ENCODE measurements at places on chromosomes 7 and 10. TPM values are rescaled to one million over a fixed set of nuclear protein-coding genes. Genes with fewer than 3 reads are reported as not detected.

DNA sequence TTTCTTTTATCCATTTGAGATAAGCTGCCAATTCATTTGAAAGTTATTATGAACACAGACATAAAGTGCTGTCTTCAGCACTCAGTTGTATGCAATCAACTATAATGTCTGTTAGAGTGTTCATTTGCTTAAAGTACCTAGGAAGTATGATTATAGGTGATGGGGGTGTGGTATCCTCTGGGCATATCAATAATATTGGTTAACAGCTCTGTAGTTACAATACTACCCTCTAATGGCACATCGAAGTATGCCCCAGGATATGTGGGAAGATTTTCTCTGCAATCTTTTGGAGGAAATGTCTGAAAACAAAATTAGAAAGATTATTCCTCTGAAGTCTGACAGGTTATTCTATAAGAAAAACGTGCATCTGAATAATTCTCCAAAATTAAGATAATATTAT, 429.7 kb downstream of the ARL4A start:
- peaks cover 7% of the 10 kb centered on the region for H3K4me1 ChIP-seq
- no peak overlapping the region for H3K4me3 ChIP-seq

DNA sequence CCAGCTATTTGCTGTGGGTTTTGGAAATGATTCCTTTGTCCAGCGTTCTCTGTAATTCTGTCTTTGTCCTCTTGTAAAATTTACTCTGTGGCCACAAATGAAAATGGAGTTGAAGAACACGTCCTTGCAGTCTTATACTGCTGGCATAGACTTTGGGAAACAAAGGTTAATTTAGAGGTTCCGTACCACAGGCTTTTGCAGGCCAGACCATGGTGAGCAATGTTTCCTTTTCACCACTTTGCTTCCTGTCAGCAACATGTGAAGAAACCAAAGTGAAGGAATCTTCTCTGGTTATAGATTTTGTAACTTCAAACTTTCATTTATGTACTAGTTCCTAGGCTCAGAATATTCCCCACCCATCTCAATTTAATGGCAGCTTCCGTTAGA, 488.5 kb downstream of the MDFIC start:
- no peak for DNase-seq
- H3K4me3 ChIP-seq: no peak overlapping the region
- H3K27me3 ChIP-seq: no peaks in the 10 kb centered on the region
- H3K36me3 ChIP-seq: peaks cover 2% of the 10 kb centered on the region
- no peaks in the 10 kb centered on the region for H3K4me1 ChIP-seq
- H3K27ac ChIP-seq: no peak overlapping the region

DNA sequence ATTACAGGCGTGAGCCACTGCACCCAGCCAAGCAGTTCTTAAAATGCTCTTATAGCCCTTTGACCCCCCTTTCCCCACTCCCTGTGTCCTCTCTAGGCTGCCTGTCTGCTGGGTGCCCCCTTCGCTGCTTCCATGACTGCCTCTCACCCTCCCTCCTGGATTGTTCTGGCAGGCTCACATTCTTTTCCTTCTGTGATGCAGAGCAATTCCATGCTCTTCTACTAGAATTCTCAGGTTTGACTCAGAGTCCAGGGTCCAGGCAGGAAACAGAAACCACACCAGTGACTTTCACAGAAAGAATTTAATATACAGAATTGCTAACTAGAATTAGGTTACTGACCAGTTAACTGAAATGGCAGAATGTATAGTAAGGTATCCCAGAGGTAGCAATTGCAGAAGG, 244.8 kb downstream of the BAMBI start:
- H3K27ac ChIP-seq: no peak overlapping the region
- no peak for DNase-seq
- no peaks in the 10 kb centered on the region for H3K4me1 ChIP-seq
- no peaks in the 10 kb centered on the region for H3K27me3 ChIP-seq
- no peak overlapping the region for H3K4me3 ChIP-seq
- H3K36me3 ChIP-seq: no peaks in the 10 kb centered on the region

- H3K27me3 ChIP-seq: no peaks in the 10 kb centered on the region
- peaks cover 42% of the 10 kb centered on the region for H3K4me1 ChIP-seq
- peak overlapping the region; percentile 89 for H3K4me3 ChIP-seq
- H3K36me3 ChIP-seq: peaks cover 6% of the 10 kb centered on the region
- no peak overlapping the region for H3K27ac ChIP-seq
Measured at GRCh38 chr7:151062399-151063211, 3.2 kb downstream of the SLC4A2 start.

DNA sequence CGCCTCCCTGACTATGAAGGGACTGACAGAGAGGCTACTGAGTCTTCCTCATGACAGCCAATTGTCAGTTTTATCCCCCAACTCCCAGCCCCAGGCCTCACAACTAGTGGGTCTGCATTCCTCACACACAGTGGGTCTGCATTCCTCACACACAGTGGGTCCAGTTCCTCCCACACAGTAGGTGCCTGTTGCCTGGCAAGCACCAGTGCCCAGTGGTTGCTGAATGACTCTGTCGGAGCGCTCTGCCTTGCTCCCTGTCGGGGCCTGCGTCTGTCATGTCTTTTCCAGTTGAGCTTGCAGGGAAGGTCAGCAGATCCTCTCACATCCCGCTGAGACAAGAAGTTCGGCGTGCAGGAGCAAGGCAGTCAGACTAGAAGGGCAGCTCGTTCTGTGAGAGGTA, 590.0 kb upstream of the MKI67 start:
- no peak overlapping the region for H3K27ac ChIP-seq
- H3K27me3 ChIP-seq: no peaks in the 10 kb centered on the region
- H3K4me1 ChIP-seq: no peaks in the 10 kb centered on the region
- no peak for DNase-seq

- no peaks in the 10 kb centered on the region for H3K27me3 ChIP-seq
- H3K4me3 ChIP-seq: no peak overlapping the region
- H3K36me3 ChIP-seq: no peaks in the 10 kb centered on the region
Measured at GRCh38 chr7:145175366-145175765, 339.5 kb upstream of the TPK1 start.

DNA sequence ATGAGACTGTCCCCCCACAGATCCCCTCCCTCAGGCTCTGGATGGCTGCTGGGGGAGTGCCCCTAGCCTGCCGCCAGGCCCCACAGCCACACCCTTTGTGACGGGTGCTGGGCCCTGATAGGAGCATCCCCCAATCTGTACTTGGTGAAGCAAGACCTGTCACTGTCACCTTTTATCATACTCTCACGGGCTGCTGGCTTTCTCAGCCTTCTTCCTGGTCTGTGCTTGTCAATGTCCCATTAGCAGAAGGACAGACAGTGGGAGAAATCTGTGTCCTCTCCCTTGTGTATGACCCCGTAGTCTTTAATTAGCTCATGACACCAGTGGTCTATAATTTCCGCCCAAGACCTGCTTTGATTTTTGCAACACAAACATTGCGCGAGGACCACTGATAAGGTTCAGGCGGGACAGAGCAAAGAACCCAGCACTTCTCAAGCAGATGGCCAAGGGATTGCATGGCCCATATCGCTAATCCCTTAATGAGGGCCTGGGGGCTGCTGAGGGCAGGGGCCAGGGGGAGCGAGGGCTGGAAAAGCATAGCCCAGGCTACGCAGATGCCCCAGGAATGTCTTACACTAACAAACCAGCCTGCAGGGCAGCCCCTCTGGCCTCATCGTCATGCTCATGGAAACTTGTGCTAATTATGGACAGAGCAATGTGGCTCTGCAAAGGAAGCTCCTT, 127.8 kb downstream of the PTPN20 start:
- no peak overlapping the region for H3K27ac ChIP-seq
- H3K27me3 ChIP-seq: peaks cover 15% of the 10 kb centered on the region
- no peaks in the 10 kb centered on the region for H3K4me1 ChIP-seq
- DNase-seq: no peak
- no peak overlapping the region for H3K4me3 ChIP-seq

TRIM74 gene
- total RNA-seq: 1.5 TPM

MACC1 gene
- not detected for total RNA-seq

DNA sequence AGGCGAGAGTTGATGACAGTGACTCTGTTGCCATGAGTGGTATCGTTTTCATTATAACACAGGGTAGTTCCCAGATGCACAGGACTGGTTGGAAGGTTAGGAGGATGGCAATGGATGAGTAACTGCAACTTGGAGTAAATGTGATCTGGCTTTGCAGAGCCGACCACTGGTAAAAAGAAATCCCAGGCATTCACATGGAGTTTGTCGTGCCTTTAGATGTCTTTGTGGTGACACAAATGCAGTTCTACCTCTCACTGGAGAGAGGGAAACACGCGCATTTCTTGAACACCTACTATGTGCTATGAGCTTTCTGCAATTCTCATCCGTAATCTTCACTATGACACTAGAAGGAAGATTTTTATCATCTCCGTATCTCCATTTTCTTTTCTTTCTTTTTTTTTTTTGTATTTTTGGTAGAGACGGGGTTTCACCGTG, 1.7 kb upstream of the MNX1 start:
- no peaks in the 10 kb centered on the region for H3K36me3 ChIP-seq
- DNase-seq: no peak
- no peak overlapping the region for H3K4me3 ChIP-seq
- no peak overlapping the region for H3K27ac ChIP-seq
- peaks cover 85% of the 10 kb centered on the region for H3K27me3 ChIP-seq

- no peaks in the 10 kb centered on the region for H3K36me3 ChIP-seq
- no peaks in the 10 kb centered on the region for H3K27me3 ChIP-seq
- no peak for DNase-seq
- no peak overlapping the region for H3K4me3 ChIP-seq
Measured at GRCh38 chr10:26367771-26368170, 70.4 kb upstream of the APBB1IP start.

DNA sequence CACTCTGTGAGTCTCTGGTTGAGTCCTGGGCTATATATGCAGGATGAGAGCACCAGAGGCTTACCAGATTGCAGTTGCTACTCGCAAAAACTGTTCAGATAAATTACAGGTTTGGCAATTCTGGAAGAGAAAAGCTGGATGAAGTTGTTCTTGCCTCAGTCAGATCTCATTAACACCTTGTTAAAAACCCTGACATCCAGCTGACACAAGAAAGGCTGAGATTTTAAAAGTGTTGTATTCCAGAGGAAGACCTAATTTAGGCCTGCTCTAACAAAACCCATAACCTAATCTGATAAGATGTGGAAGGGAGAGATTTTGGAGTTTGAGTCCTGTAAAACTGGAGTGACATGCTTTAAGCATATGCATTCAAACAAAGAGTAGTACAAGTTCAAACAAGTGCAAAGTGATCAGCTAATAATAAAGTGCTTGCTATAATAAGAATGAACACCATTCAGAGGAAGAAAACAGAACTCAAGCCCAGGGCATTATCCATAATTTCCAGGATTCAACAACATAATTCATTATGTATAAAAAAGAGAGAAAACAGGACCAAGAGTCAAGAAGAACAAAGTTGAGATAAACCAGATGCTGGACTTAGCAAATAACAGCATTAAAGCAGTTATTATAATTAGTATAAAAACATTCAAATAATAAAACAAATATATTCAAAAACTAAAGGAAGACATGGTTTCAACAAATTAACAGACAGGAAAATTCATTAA, 135.5 kb downstream of the CD36 start:
- no peak for DNase-seq
- peaks cover 9% of the 10 kb centered on the region for H3K36me3 ChIP-seq
- no peak overlapping the region for H3K27ac ChIP-seq
- H3K4me3 ChIP-seq: no peak overlapping the region

DNA sequence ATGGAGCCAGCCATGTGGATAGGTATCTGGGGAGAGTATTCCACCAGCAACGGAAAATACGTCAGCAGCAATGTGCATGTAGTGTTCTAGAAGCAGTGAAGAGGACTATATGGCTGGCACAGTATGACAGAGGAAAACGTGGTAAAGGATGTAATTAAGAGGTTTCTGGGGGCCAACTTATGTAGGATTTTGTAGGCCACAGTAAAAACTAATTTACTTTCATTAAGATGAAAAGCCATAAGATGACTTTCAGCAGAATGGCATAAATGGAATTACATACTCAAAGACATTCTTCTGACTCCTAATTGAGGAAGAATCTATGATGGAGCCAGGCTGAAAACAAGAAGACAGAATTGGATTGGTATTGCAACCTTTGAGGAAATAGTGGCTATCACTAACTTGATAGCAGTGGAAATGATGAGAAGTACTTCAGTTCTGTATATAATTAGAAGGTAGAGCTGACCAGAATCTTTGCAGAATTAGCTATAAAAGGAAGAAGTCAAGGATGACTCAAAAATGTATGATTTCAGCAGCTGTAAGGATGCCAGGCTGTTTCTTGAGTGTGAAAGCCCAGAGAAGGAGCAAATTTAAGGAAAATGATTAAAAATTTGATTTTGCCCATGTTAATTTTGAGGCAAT, 156.7 kb downstream of the MBL2 start:
- H3K27me3 ChIP-seq: peaks cover 3% of the 10 kb centered on the region
- H3K4me3 ChIP-seq: no peak overlapping the region
- no peak for DNase-seq
- H3K27ac ChIP-seq: no peak overlapping the region
- no peaks in the 10 kb centered on the region for H3K4me1 ChIP-seq
- H3K36me3 ChIP-seq: no peaks in the 10 kb centered on the region

- H3K4me3 ChIP-seq: no peak overlapping the region
- DNase-seq: no peak
- no peak overlapping the region for H3K27ac ChIP-seq
- H3K27me3 ChIP-seq: no peaks in the 10 kb centered on the region
Measured at GRCh38 chr7:36236073-36236472, 83.0 kb downstream of the EEPD1 start.

IRF5 gene
- 0.24 TPM for total RNA-seq

DNA sequence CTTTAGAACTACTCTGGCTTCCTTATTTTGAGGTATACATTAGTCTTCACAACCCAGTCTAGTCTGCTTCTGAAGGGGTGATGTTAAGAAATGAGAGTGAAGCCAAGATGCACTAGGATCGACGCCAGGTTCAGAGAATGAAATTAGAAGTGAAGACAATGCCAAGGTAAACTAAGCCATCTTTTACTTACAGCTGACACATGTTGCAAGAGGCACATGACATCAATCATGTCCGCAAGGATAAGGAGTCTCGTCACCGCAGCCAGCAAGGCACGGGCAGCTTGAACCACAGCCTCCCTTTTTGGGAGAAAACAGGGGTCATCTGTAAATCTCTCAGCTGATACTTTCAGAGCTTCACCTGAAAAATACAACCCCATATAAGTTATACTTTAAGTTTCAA, 156.7 kb downstream of the CTNNA3 start:
- no peak overlapping the region for H3K4me3 ChIP-seq
- H3K27me3 ChIP-seq: peaks cover 12% of the 10 kb centered on the region
- no peaks in the 10 kb centered on the region for H3K36me3 ChIP-seq
- no peak overlapping the region for H3K27ac ChIP-seq
- no peak for DNase-seq

- H3K27me3 ChIP-seq: no peaks in the 10 kb centered on the region
- peaks cover 2% of the 10 kb centered on the region for H3K4me1 ChIP-seq
- no peaks in the 10 kb centered on the region for H3K36me3 ChIP-seq
Measured at GRCh38 chr10:86533328-86533727, 11.7 kb upstream of the WAPL start.

DNA sequence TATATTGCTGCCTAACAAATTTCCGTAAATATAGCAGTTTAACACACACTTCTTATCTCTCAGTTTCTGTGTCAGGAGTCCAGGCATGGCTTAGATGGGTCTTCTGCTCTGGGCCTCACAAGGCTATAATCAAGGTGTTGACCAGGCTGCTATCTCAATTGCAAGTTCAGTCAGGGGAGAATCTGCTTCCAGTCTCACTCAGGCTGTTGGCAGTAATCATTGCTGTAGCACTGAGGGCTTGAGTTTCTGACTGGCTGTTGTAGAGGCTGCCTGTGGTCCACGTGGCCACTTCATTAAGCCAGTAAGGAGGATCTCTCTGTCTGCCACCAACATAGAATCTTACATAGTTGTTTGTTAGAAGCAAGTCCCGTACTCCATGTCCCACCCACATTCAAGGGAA, 138.4 kb downstream of the ST7 start:
- peaks cover 34% of the 10 kb centered on the region for H3K4me1 ChIP-seq
- H3K27ac ChIP-seq: no peak overlapping the region
- no peak for DNase-seq
- H3K36me3 ChIP-seq: peaks cover 10% of the 10 kb centered on the region
- no peak overlapping the region for H3K4me3 ChIP-seq

Data from osteocyte (in vitro differentiated cells).